ENCODE measurements at places on chromosomes 5 and 9.

DNA sequence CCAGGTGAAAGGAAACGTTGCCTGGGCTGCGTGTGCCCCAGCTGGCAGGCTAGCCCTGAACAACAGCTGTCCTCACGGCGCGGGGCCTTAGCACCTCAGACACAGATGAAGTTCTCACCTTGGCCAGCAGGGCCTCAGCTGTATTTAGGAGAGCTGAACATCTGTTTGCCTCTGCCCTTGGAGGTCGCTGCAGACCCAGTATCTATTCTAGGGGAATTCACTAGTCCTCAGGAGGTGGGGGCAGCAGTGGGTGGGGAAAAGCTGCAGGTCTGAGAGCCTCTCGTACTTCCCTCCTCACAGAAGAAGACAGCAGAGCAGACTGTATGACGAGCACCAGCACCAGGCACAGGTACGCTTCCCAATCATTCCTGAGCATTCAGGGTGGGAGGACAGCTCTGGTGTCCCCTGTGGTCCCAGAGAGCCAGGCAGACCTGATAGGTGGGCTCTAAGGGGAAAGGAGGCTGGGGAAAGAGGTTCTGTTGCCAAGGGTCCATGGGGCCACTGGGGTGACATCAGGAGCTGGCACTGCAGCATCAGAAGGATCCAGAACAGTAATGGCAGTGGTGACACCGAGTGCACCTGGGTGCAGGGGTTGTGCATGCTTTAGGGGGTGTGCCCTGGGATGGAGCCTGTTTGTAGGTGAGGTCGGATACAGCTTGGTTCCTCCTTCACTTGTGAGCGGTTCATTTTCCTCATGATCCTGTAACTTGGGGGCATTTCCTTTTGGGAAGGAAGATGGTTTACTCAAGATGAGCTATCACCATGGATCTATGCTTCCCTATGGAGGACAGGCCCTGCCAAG is 13.8 kb downstream of the CD74 start:
- DNase-seq = no peak

GRCh38 chr5:66209350-66209749 is 65.2 kb downstream of the SREK1 start:
- DNase-seq = no peak

DNA sequence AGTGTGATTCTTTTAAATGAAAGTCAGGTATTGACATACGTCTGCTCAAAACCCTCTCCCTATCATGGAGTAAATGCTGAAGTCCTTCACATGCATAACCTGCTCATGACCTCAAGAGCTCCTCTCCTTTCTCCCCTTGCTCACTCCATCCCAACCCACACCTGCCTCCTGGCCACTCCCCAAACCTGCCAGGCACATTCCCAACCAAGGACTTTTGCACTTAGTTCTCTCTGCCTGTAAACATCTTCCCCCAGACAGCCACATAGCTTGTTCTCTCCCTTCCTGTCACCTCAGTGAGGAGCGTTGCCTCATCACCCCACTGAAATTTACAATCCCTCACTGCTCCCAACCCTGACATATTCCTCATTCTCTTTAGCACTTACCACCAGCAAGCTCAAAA is 8.7 kb downstream of the SETD9 start:
- DNase-seq = no peak

- no peak for DNase-seq
Measured at GRCh38 chr5:139049780-139050179, 148.4 kb downstream of the SIL1 start.

DNA sequence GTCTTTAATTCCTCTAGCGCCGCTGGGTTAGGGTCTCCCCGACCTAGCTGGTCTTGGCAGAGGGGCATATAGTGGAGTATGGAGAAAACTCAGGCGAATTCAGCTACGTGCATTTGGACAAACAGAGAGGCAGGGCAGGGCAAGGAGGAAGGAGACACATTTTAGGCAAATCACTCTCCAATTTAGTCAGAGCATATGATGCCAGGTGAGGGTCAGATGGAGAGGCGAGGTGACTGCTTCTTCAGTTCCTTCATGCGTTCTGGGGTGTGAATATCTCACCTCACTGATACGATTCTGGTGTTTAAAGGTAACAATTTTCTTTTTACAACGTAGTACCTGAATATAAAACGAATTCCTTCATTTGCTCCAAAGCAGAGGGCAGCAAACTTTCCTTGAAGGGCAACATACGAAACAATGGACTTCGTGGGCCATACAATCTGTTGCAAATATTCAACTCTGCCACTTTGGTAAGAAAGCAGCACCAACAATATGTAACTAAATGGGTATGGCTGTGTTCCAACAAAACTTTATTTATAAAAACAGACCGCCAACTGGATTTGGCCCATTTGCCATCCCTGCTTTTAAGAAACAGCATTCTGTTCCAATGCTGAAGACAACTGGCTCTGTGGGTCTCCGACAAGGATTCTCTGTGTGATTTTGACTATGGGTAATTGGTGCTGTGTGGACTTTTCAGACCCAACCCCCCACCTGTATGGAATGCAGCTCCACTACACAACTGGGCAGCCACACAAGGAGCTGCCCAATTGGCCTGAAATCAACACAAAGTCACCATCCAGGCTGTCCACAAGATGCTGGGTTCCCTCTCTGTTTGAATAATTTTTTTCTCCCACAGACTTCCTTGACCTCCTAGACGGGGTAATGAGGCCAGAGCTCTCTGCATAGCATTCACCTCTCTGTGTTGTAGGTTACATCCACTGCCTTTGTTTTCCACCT is 53.8 kb downstream of the RAPGEF1 start:
- DNase-seq = no peak

Measured in endothelial cell of umbilical vein (primary cell).